ENCODE measurements at places on chromosomes 4 and X. TPM values are rescaled to one million over a fixed set of nuclear protein-coding genes. Genes with fewer than 3 reads are reported as not detected.
A peak's percentile ranks its signal among the peaks of the same experiment; 100 is the strongest.

MAGEC2 gene
- total RNA-seq, result not detected

DNA sequence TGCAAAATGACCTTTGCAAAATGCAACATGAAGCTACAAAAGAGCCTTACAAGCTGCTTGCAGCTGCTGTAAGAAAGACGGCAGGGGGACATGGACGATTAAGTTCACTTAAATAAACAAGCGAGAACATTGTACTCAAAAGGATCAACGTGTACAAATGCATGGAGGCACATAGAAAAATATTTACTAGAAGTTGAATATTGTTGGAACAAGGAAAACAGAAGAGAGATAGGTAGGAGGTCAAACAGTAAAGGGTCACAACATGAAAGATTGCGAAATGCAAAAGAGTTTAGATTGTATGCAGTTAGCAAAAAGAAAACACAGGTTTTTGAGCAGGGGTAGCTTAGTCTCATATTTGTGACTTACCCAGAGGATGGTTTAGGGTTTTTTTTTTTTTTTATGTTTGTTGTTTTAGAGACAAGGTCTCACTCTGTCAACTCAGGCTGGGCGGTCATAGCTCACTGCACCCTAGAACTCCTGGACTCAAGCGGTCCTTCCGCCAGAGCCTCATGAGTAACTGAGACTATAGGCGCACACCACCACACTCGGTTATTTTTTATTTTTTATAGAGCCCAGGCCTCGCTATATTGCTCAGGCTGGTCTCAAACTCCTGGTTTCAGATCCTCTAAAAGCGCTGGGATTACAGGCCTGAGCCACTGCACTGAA lies 1.4 kb upstream of the PHF8 start:
- peaks cover 4% of the 10 kb centered on the region for H3K36me3 ChIP-seq
- peak overlapping the region; percentile 85 for H3K27ac ChIP-seq

- no peak overlapping the region for H3K27ac ChIP-seq
- H3K27me3 ChIP-seq, result no peaks in the 10 kb centered on the region
- no peaks in the 10 kb centered on the region for H3K36me3 ChIP-seq
- no peak overlapping the region for H3K4me3 ChIP-seq
- H3K4me1 ChIP-seq, result no peaks in the 10 kb centered on the region
- no peak for DNase-seq
Observed at GRCh38 chrX:120299928-120300327, 11.3 kb downstream of the TMEM255A start.

LAP3 gene
- total RNA-seq, result 60.3 TPM

RHOXF2B gene
- not detected for total RNA-seq

GRCh38 chr4:5465529-5465928 lies 242.8 kb downstream of the EVC2 start:
- H3K36me3 ChIP-seq, result no peaks in the 10 kb centered on the region
- H3K27ac ChIP-seq, result no peak overlapping the region
- no peak for DNase-seq
- no peak overlapping the region for H3K4me3 ChIP-seq
- H3K4me1 ChIP-seq, result no peaks in the 10 kb centered on the region
- no peaks in the 10 kb centered on the region for H3K27me3 ChIP-seq

GRCh38 chr4:102501447-102501696 lies 213 bp downstream of the NFKB1 start:
- H3K27ac ChIP-seq, result peak overlapping the region; percentile 93
- DNase-seq, result no peak
- no peaks in the 10 kb centered on the region for H3K27me3 ChIP-seq
- H3K4me1 ChIP-seq, result peaks cover 22% of the 10 kb centered on the region
- no peaks in the 10 kb centered on the region for H3K36me3 ChIP-seq
- peak overlapping the region; percentile 98 for H3K4me3 ChIP-seq

MAGEB1 gene
- total RNA-seq, result not detected

SERTM2 gene
- not detected for total RNA-seq

- H3K4me1 ChIP-seq, result peaks cover 5% of the 10 kb centered on the region
- peak overlapping the region; percentile 58 for H3K27ac ChIP-seq
- no peaks in the 10 kb centered on the region for H3K36me3 ChIP-seq
- H3K4me3 ChIP-seq, result no peak overlapping the region
- no peaks in the 10 kb centered on the region for H3K27me3 ChIP-seq
Observed at GRCh38 chr4:3767570-3768288, 1.5 kb downstream of the ADRA2C start.

DNA sequence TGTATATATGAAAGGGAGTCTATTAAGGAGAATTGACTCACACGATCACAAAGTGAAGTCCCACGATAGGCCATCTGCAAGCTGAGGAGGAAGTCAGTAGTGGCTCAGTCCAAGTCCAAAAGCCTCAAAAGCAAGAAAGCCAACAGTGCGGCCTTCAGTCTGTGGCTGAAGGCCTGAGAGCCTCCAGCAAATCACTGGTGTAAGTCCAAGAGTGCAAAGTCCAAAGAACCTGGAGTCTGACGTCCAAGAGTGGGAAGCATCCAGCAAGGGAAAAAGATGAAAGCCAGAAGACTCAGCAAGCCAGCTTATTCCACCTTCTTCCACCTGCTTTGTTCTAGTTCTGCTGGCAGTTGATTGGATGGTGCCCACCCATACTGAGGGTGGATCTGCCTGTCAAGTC lies 104.1 kb downstream of the IL1RAPL2 start:
- H3K36me3 ChIP-seq, result no peaks in the 10 kb centered on the region
- DNase-seq, result no peak
- H3K27me3 ChIP-seq, result no peaks in the 10 kb centered on the region

Data from ascending aorta (tissue), 2 donors.